ENCODE measurements at places on chromosomes 12 and 14. TPM values are rescaled to one million over a fixed set of nuclear protein-coding genes. Genes with fewer than 3 reads are reported as not detected.

GPRC5D gene
- not detected for total RNA-seq

WNT1 gene
- not detected for total RNA-seq

CMA1 gene
- total RNA-seq, result not detected

SPIC gene
- not detected for total RNA-seq

CMKLR1 gene
- total RNA-seq, result 1.7 TPM

DACT1 gene
- 35.8 TPM for total RNA-seq

CEBPE gene
- total RNA-seq, result not detected

COX8C gene
- not detected for total RNA-seq

C2CD5 gene
- total RNA-seq, result 22.0 TPM

METAP2 gene
- total RNA-seq, result 53.8 TPM

HCAR3 gene
- not detected for total RNA-seq

AKAP5 gene
- 3.0 TPM for total RNA-seq

TTC5 gene
- 16.8 TPM for total RNA-seq

SLC7A7 gene
- 3.9 TPM for total RNA-seq

BATF gene
- not detected for total RNA-seq

MOK gene
- total RNA-seq, result 16.0 TPM

BEGAIN gene
- not detected for total RNA-seq

PTPRO gene
- under 0.01 TPM for total RNA-seq

CDH24 gene
- 6.4 TPM for total RNA-seq

TAS2R42 gene
- total RNA-seq, result not detected

SPRYD4 gene
- total RNA-seq, result 2.3 TPM

CYP27B1 gene
- 0.97 TPM for total RNA-seq

TAS2R7 gene
- not detected for total RNA-seq

EID3 gene
- total RNA-seq, result 25.0 TPM

PRB2 gene
- total RNA-seq, result not detected

SLCO1C1 gene
- total RNA-seq, result 0.32 TPM

CDCA3 gene
- total RNA-seq, result 18.4 TPM

STAB2 gene
- total RNA-seq, result not detected

HOXC12 gene
- total RNA-seq, result under 0.01 TPM

IFI27 gene
- total RNA-seq, result 51.4 TPM

OAS1 gene
- total RNA-seq, result under 0.01 TPM
